ENCODE measurements at places on chromosomes 5 and 9.

DNA sequence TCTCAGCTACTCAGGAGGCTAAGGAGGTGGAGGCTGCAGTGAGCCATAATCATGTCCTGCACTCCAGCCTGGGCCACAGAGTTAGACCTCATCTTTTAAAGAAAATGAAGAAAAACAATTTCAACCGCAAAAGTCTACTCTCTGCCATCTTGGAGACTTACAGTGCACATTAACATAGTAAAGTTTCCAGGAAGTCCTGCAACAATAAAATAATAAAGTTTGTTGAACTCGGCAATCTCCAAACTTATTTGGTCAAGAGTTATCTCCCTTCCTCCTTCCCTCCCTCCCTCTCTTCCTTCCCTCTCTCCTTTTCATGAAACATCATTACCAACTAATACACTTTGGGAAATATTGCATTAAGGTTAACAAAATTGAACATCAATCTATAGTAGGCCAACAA, 94.1 kb upstream of the JAK2 start:
- DNase-seq, result no peak

GRCh38 chr5:82277987-82278710, at the start of gene RPS23:
TSS of gene RPS23 (minus strand) at chr5:82278354. CDS start at chr5:82278323, 31 bp downstream.
- peak; percentile 83 for DNase-seq

GRCh38 chr9:121545150-121545874, 45.7 kb upstream of the GGTA1 start:
- no peak for DNase-seq

- DNase-seq, result peak; percentile 30
Measured at GRCh38 chr9:120326049-120326693, 253.8 kb downstream of the CDK5RAP2 start.

GRCh38 chr9:17402309-17402708, 176.6 kb upstream of the SH3GL2 start:
- DNase-seq, result peak; percentile 36

Data from NCI-H1694 treated with DMSO at 0.1 percent for 48 hours (cell line).